ENCODE measurements at places on chromosomes 5 and 9.

- DNase-seq = no peak
Measured at GRCh38 chr9:89116064-89116804, 62.4 kb downstream of the SHC3 start.

DNA sequence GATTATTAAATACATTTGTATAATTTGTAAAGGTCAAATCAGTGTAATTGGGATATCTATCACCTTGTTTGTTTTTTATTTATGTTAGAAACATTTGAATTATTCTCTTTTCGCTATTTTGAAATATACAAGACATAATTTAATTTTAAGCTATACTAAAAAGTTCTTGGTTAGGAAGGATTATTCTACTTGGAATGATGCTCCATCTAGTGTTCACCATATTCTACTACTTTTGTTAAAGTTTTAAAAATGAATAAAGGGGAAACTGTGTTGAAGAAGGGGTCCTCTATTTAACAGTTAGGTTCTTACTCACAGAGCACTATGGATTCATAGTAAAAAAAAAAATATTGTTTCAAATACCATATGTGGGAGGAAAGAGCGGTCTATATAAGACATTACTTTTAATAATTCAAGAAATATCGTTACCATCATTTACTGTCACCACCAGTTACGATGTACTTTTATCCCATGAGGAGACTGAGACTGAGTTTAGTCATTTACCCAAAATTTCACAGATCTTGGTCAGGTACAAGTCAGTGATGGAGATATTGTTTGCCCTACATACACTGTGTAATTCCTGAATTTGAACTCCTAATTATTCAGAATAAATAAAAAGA, 6.3 kb upstream of the STOM start:
- no peak for DNase-seq

DNA sequence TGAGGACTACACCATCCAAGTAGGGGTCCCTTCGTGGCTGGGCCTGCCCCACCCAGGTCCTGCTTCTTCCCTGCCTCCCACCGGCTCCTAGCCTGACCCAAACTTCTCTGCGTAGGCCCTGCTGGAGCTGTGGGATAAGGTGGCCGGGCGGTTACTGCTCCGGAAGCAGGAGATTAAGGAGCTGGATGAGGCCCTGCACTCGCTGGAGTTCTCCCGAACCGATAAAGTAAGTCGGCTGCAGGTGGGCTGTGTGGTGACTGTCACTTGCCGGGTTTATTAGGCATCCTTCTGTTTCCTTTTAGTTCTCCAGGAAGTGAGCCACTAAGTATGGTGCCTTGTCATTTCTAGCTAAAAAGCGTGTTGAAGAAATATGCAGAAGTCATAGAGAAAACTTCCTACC, 7.0 kb downstream of the CCDC180 start:
- DNase-seq = no peak

DNA sequence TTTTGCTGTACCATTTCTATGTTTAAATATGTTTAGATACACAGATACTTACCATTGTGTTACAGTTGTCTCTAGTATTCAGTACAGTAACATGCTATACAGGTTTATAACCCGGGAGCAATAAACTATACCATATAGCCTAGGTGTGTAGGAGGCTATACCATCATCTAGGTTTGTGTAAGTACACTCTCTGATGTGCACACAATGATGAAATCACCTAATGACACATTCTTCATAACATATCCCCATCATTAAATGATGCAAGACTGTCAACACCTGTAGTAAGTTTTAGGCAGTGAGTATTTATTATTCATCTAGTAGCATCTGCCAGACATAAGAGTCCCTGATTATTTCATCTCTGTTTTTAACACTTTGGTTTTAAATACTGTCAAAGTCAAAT, 7.3 kb upstream of the DHFR start:
- no peak for DNase-seq

GRCh38 chr5:55600497-55601203, 65.9 kb upstream of the PLPP1 start:
- no peak for DNase-seq

DNA sequence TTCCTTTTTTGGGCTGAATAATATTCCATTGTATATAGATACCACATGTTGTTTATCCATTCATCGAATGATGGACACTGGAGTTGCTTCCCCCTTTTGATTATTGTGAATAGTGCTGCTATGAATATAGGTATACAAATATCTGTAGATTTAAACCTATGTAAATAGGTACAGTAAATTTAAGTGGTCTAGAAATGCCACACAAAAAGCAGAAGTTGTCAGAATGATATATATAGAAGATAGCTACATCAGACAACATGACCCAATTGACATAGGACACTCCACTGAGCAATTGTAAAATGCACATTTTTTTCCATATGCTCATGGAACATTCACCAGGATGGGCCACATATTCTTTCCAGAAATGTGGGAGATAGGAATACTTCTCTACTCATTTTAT, 77.6 kb downstream of the SMIM15 start:
- no peak for DNase-seq

GRCh38 chr5:178780581-178781498, 50.4 kb upstream of the ZNF354A start:
- no peak for DNase-seq

- no peak for DNase-seq
Measured at GRCh38 chr9:21551401-21551800, 69.3 kb upstream of the IFNE start.

DNA sequence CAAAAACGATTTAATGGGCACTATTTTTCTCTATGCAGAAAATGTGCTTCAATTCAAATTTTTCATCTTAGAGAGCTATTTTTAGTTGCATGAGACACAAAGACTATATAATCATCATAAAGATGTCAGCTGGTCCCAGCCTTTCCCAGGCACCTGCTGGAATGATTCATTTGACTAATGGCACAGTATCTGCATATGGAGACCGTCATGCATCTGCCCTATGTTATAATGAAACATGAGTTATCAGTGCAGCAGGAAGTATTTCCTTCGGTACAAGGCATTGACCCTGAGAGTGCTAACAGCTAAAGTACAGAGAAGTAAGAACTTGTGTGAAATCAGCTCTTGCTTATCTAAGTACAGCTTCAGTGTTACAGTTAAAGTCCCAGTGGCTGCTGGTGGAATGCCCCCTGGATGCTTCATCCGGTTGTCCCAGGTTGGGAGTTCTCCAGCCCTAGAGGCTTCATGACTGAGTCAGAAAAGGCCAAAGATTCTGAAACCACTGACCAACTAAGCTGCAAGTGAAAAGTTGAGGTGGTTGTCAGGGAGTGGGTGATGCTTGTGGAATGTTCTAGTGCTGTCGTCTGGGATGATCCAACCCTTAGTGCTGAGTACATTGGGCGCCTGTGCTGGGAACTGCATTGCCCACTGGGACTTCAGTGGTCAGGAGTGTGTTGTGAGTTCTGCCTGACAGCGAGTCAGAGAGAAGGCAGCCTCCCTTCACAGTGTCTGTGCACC, 57.2 kb downstream of the MTRR start:
- DNase-seq = no peak

DNA sequence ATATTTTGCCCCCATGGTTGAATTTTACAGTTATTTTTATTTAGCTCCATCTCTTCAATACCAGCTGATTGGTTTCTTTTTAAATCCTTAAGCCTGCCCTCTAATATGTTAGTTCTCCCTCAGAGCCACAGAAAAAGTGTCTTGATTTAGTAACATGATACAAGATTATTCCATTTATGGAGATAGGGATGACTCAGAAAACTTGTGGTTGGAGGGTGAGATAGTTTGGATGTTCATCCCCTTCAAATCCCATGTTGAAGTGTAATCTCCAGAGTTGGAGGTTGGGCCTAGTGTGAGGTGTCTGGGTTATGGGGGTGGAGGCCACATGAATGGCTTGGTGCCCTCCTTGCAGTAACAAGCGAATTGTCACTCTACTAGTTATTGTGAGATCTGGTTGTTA, 115.7 kb downstream of the FBXO38 start:
- no peak for DNase-seq

- no peak for DNase-seq
Measured at GRCh38 chr9:135308821-135309762, 170.5 kb upstream of the PPP1R26 start.

- no peak for DNase-seq
Measured at GRCh38 chr9:124258607-124259157, 933 bp downstream of the NEK6 start.

GRCh38 chr5:39057734-39058133, 16.5 kb downstream of the RICTOR start:
- DNase-seq = no peak

GRCh38 chr9:83622433-83622938, 457 bp upstream of the IDNK start:
- DNase-seq = peak; percentile 25

- DNase-seq = no peak
Measured at GRCh38 chr9:113948891-113949570, 72.9 kb downstream of the ZNF618 start.

DNA sequence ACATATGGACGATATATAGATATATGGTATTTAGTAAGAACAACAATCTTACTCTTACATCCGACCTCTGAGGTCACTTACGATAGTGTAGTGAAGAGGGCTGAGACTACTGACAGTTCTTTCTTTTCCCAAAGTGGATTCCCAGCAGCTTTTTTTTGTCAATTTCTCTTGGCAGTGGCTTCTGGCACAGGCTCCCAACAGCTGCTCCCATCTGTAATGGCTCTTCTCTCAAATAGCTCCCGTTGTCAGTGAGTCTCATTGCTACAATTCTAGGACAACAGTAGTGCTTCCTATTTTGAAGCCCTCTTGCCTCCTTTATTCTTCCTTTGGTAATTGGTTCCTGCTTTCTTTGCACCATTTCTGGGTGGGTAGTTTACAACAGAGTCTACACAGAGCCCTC, 68.4 kb downstream of the SLC25A46 start:
- DNase-seq = no peak

- no peak for DNase-seq
Measured at GRCh38 chr9:5493679-5494511, 16.4 kb upstream of the PDCD1LG2 start.

GRCh38 chr5:112971276-112971675, 5.3 kb upstream of the DCP2 start:
- no peak for DNase-seq

DNA sequence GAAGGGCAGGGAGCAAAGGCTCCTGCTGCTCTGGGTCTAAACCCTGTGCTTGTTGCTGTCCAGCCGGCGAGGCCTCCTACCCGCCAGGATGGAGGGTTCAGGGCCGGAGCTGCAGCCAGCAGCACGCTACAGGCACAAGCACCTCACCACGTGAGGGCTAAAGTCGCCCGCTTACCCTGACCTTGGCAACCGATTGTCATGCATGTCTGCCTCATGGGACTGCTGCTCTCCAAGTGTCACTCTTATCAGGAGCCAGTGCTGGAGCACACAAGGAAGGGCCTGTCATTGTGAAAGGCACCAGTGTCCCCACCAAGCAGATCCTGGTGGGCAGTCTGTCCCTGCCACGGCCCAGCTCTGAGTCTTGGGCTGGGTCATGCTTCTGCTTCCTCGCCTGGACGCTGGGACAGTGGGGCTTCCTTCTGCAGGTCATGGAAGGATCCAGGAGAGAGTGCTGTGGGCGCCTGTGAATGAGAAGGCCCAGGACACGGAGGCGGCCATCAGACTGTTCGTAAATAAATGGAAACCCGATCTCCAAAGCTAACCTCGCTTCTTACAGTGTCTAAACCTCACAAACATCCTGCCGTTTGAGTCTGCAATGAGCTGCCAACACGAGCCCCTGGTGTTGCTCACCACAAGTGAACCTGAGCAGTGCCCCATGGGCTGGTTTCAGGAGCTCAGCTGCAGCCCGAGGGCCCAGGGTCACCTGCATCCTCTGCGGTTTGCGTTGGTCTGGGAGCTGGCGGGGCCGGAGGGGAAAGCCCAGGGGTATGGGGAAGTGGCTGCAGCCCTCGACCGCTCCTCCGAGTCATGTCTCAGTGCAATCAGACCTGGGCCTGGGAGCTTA, 58.2 kb upstream of the RXRA start:
- no peak for DNase-seq

- no peak for DNase-seq
Measured at GRCh38 chr9:111301195-111301594, 28.8 kb downstream of the OR2K2 start.

DNA sequence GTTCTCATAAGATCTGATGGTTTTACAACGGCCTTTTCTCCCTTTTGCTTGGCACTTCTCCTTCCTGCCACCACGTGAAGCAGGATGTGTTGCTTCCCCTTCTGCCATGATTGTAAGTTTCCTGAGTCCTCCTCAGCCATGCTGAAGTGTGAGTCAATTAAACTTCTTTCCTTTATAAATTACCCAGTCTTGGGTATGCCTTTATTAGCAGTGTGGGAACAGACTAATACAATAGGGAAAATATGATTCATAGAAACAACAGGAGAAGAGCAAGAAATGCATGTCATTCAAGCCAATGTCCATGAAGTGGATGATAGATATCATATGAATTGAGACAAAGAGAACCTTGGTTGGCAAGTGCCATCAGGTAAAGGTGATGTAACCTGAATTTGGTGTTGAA, 128.3 kb upstream of the HAPLN1 start:
- no peak for DNase-seq

DNA sequence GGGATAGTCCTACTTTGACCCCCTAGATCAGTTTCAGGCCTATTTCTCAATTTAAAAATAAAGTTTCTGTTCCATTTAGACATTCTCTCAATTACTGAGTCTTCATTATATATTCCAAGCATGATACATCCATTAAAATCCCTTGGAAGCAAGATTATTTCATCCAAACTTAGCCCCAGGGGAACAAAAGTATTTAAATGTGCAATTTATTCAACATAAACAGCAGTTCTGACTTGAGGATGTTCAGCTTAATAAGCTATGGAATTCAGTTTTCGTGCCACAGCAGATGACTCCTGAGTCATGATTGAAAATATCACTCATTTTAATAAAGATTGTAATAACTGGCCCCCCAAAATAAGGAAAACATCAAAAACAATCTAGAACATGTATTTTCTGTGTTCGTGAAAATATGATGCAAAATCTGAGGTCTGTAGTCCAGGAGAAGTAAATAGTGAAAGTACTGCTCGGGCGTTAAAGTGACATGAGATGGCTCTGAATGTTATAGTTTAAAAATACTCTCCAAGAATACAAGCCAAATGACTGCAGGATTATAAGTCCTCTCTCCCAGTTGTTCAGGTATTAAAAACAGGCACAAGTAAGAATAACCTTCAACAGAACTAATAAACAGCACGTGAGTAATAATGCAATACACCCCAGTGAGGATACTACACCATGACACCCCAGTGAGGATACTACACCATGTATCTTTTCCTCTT, 67.1 kb downstream of the RETREG1 start:
- DNase-seq = no peak

DNA sequence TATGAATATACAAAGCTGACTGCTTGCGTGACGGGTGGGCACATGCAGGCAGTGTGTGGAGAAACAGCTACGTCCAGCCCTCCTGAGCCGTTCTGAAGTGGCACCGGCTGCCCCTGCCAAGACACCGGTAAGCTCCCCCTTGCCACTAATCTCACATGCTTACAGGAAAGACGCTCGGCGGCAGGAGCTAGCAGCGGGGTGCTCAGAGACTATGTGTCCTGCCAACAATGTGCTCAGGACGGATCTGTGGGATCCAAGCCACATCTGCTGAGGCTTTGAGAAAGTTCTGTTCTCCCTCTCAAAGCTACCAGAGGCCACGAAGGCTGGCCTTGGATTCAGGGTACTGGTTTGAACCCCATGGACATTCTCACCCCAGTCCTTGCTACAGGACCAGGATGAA, 157.2 kb upstream of the PHYKPL start:
- DNase-seq = no peak

All from activated naive CD8-positive, alpha-beta T cell treated with anti-CD3 and anti-CD28 coated beads, Interleukin-2, amount 50 U/mL, for 16 hours (primary cell).